ENCODE measurements at places on chromosomes 4 and X.

- DNase-seq, result no peak
These were observed 56.3 kb upstream of the SPRY1 start for GRCh38 chr4:123340381-123340701.

DNA sequence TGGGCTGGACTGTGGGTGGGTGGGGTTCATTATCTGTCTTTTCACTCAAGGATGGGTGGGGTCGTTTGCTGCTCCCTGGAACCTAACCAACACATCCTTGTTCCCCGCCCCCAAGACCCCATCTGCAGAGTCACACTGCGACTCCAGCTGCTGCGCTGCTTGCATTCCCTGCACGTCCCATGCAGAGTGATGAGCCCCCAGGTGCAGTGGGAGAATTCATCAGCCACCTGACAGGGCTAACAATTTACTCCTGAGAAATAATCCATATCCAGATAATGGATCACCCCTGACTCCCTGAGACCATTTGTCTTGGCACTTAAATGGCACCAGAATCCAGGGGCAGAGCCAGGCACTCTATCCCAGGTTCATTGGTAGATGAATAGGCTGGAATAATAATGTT lies 12.4 kb upstream of the ARHGAP36 start:
- DNase-seq, result no peak

- no peak for DNase-seq
These were observed 321.0 kb upstream of the GRIA3 start for GRCh38 chrX:122863067-122863466.

- DNase-seq, result no peak
These were observed 25.1 kb downstream of the PIR start for GRCh38 chrX:15468036-15468435.

- DNase-seq, result no peak
These were observed 5.9 kb downstream of the MAGEA11 start for GRCh38 chrX:149717803-149718202.

Data from activated CD8-positive, alpha-beta memory T cell treated with anti-CD3 and anti-CD28 coated beads, Interleukin-2, amount 50 U/mL, for 4 hours (primary cell).